Left cardiac atrium (tissue), 4 donors: ENCODE measurements at places on chromosomes 4 and X. TPM values are rescaled to one million over a fixed set of nuclear protein-coding genes. Genes with fewer than 3 reads are reported as not detected.

DCTD gene
- total RNA-seq = 49.8 TPM

XAGE1A gene
- not detected for total RNA-seq

SMIM10L2A gene
- total RNA-seq = 3.4 TPM

IBSP gene
- not detected for total RNA-seq

CXorf49B gene
- total RNA-seq = not detected

SH3D19 gene
- 88.0 TPM for total RNA-seq

FOXP3 gene
- total RNA-seq = not detected

MAGEA8 gene
- total RNA-seq = not detected

ODAPH gene
- not detected for total RNA-seq
